NAMALWA (cell line): ENCODE measurements at places on chromosomes 6 and 20.

- no peak for DNase-seq
These were observed 232.9 kb downstream of the BCKDHB start for GRCh38 chr6:80339421-80339820.

DNA sequence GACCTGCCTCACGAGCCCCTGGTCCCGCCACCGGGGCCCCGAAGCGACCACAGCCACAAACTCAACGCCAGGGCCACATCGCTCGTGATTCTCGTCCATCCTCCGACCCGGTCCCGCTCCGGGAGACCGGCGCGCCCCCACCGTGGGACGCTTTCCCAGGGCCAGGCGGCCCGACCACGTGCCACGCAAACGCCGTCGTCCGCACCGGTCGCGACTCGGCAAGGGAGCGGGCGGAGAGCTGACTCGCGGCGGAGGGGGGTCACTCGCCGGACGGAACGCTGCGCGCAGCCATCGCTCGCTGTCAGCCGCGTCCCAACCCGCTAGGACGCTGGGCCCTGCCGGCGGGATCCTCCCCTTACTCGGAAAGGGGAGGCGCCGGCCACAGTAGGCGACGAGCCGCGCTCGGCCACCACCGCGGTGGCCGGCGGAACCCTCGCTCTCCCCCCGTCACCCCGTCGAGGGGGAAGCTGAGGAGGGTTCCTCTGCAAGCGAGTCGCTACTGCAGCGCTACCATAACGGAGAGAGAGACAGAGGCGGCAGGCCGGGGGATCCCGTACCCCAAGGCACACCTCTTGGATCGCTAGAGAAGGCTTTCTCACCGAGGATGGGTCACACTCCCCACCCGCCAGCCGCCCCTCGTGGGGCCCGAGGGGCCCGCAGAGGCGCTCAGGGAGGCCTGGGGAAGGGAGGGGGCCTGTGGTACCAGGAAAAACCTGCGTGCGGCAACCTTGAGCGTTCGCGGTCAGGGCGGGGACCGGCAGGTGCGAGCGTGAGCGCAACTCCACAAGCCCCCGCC, 511.8 kb upstream of the ZNF337 start:
- DNase-seq: no peak

DNA sequence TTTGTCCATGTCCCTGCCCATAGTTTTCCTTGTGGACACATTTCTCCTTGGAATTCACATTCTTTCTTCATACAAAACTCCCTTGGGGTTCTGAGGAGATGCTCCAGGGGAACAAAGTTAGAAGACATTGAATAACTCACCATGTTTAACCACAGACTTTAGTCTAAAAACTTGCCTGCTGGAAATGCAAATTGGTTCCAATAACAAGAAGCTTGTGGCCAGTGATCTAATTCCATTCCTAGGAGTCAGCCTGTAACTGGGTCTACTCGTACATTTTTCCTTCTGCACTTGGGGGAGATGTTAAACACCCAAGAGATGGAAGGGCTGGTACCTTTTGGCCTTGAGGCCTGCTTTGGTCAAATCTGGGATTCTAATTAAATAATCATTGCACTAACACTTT, 60.2 kb downstream of the SCML4 start:
- DNase-seq: no peak

DNA sequence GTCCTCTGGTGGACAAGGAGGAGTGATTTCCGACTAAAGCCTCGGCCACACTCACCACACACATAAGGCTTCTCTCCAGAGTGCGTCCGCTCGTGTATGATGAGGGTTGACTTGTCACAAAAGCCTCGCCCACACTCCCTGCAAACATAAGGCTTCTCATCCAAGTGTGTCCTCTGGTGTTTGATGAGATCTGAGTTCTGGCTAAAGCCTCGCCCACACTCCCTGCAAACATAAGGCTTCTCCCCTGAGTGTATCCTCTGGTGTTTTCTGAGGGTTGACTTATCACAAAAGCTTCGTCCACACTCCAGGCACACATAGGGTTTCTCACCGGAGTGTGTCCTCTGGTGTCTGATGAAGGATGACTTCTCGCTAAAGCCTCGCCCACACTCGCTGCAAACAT, 12.9 kb upstream of the SNRPB start:
- no peak for DNase-seq

DNA sequence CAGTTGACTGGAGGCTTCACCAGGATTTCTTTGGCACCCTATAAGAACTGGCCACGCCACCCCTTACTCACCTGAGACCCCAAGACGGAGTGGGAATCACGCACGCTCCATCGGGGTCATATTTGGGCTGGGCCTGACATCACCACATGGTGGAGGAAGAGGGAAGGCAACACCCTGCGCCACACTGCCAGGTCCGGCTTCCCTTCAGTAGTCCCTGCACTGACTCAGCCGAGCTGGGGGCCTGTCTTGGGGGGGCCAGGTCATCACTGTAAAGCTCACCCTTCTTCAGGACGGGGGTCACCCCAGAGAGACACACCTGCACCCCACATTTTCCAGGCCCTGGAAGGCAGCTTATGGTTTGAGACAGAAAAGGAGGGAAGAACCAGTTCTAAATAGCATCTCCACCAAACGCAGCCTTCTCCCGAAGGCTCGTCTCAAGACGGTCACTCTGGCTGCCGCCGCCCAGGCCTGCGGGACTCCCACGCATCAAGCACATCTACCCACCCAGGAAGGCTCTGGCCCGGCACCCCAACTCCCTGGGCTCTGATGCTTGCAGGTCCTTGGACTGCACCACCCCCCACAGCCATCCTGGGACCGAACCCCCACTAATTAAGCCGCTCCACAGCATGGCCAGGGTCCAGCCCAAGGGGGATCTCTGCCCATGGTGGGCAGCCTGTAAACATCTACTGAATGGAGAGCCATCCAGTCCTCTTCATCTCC, 51.8 kb downstream of the GINS1 start:
- DNase-seq: no peak

DNA sequence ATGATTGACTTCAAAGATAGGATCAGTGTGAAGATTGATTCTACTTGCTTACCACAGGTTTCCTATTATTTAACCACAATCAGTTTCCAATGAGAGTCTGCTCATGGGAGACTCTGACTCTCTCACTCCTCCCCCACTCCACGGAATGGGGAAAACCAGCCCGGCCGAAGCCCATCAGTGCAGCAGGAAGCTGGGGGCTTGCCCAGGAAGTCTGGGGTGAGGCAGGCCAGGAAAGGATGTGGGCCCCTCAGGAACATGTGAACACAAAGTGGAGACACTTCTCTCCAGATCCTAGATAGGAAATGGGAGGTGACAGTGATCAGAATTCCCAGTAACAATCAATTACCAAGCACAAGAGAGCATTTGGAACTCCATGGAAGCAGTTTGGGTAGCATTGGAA, 144.2 kb downstream of the TTLL2 start:
- DNase-seq: no peak

DNA sequence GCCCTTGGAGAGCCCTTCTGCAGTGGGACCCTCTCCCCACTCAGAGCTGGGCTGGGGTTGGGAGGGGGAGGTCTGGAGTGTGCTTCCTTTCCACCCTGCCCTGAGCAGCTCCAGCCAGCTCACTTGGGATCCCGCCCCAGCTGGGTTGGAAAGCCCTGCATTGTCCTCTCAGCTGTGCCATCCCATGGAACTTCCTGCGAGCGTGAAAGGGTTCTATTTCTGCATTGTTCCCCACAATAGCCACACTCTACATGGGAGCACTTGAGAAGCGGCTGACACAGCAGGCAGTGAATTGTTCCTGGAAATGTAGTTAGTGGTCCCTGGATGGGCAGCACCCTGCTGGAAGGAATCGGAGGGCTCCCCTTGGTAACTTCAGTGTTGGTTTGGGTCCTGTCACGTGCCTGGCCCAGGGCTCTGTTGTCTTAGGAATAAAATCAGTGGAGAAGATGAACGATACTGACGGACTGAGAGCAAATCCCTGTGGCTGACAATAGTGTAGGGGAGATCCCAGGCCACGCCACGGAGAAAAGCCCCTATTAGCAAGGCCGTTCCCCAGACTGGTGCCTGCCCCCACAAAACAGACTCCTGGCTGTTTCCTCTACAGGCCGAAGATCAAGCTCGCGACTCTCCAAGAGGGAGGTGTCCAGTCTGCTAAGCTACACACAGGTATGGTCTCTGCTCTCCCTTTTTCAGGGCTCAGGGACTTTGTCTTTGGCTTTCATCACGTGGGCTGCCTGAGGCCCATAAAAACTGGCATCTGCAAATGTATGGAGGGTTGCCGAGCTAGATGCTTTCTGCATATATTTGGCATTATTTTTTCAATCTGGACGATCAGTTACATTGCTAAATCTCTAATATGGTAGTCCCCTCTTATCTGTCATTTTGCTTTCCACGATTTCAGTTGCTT, 18.8 kb downstream of the DNMT3B start:
- DNase-seq: no peak

- no peak for DNase-seq
These were observed 262.8 kb downstream of the TBC1D7 start for GRCh38 chr6:13065581-13065980.

DNA sequence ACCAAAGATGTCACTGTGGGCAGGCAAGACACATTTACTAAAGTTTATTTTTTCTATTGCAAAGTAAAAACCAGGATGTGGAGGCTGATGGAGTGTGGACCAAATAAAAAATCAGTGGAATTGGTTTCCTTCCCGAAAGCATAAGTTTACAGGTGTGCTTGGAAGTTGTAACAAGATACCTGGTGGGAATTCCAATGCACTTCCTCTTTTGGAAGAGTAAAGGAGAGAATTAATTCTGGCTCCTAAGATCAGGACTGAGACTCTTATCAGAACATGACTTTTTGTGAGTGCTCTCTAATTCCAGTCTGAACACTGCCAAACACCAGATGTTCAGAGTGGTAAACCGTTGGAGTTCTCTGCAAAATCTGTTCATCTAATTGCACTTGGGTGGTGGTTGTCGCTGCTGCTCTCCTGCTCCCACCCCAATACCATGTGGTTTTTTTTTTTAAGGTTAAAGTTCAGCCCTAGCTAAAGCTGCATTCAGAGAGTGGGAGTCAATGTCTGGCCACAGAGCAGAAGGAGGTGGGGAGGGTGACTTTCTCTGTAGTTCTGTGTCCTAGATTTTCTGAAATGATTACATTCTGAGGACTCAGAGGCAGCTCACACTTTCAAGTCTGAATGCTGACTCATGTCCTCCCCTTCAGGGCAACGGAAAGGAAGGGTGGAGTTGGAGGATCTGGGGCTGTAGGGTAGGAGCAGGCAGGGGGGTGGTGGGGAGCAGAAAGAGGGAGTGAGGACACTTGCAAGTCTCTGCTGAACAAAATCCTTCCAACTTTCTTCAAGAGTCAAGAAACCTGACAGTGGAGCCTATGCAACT, 275.8 kb upstream of the PRDM1 start:
- no peak for DNase-seq

GRCh38 chr6:66198062-66198624, 491.1 kb upstream of the EYS start:
- DNase-seq: no peak

- DNase-seq: peak; percentile 77
These were observed 51.9 kb downstream of the GCLC start for GRCh38 chr6:53492860-53493634.

DNA sequence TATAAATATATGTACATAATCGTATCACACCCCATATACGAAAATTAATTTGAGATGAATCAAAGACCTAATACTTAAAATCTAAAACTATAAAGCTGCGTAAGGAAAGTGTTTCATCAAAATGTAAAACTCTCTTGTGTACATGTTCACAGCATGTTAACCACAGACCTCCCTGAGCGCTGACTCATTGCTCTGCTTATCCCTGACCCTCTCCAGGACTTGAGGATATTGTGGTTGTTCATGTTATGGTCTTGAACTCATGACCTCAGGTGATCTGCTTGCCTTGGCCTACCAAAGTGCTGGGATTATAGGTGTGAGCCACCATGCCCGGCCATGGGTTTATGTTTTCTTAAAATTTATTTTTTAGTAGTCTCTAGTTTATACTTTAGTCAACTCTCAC, 14.2 kb downstream of the FAM83B start:
- no peak for DNase-seq

- DNase-seq: no peak
These were observed 87.4 kb downstream of the ZHX3 start for GRCh38 chr20:41230136-41230535.

- peak; percentile 35 for DNase-seq
These were observed 1143.8 kb upstream of the MAP3K7 start for GRCh38 chr6:91730710-91731109.

GRCh38 chr6:157682856-157683481, 140.1 kb upstream of the SNX9 start:
- DNase-seq: no peak

DNA sequence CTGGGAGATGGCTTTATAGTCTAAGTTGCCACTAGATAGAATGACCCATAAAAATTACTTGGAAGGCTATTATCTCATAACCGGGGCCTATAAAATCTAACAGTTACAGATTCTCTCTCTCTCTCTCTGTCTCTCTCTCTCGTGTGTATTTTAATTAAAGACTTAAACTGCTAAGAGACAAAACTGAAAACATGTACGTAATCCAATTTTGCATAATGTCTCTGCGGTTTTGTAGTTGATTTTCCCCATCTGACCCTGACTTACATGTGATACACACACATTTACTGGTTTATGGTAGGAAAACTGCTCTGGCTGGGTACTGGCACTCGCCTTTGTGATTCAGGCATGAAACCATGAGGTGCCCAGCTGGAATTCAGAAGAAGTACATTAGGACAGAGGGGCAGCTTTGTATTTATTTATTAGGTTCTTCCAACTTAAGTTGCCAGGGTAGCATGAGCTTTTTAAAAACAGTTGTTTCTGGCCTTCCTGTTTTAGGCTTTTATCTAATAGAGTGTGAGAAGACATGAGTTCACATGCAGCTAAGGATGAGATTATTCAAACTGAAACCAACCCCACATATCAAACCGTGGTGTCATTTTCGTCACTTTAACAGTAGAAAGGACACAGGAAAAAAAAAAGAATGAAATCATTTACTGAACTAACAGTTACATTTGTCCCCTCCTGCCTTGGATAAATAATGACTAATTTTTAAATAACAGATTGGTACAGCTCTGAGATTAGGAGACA, 182.5 kb downstream of the GMPR start:
- DNase-seq: peak; percentile 92

- DNase-seq: no peak
These were observed 11.2 kb upstream of the ZNF76 start for GRCh38 chr6:35248300-35248699.

DNA sequence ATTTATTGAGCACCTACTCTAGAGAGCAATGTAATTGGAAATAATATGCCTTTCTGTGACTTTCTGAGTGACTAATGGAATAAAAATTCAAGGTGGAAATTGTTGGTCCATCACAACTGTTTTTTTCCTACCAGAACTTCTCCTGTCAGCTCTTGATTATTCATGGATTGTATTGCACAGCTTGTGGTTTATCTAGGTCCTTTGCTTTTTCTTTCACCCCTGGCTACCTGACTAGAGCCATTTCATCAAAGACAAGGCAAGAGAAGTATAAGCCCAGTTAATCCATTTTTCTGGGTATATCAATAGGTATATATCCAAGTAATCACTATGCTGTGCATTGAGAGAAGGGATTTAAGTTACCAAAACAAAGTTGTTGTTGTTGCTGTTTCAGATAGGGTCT, 168.4 kb downstream of the MMS22L start:
- no peak for DNase-seq

DNA sequence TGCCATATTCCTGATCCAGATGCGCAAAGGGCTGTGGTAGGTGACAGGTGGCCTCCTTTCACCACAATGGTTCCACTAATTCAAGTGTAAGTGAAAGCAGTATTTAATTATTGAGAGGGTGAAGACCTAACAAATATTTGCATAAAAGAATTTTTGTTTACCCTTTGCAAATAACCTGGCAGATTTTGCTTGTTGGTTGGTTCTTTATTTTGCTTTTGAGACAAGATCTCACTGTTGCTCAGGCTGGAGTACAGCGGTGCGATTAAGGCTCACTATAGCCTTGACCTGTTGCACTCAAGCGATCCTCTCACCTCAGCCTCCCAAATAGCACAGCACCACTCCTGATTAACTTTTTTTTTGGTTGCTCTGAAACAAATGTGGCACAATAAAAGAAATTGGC, 49.2 kb downstream of the PCNA start:
- DNase-seq: no peak
